ENCODE measurements at places on chromosomes 2 and 18.

GRCh38 chr2:9205486-9205885 lies 1.1 kb upstream of the ASAP2 start:
- no peak for DNase-seq

DNA sequence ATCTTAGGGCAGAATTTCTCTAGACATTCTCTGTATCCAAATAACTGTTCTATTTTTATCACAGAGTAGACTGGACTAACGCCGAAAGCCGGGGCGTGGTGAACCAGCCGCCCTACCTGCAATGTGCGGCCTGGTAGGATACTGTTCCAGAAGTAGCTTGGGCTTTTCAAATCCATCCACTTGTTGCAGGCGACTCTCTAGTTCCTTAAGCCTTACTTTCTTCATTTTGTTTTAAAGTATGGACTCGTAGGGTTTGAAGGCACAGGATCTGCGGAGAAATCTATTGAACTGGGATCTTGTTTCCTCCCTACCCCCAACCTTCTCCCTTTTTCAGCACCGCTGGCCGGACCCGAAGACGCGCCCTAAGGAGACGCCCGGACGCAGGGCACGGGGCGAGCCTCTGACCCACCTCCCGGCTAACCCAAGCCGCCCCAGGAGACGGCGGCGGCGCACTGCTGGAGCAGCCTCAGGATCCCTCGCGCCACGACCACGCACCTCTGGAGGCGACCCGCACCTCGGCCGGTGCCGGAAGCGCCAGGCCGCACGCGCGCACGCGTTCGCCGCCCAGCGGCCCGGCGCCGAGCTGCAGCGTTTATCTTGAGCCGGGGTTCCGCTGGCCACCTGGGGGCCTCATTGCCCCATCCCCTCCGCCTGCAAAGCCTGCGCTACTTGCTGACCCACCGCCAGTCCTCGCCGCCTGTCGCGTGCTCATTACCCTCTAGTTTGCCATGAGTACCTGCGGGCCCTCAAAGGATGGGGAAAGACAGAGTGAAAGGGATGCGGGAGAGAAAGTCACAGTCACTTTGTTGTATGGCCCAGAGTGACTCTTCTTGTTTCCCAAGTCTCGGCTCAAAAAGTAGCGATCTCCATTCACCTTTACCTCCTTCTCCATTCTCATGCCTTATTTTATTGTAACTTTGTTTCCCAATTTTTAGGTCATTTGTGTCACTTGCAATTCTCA lies at the start of gene METTL5:
Gene METTL5, minus strand, starts transcription at position 533 of the 961 bp plus-strand sequence. Its CDS starts 308 bp downstream, at position 225.
- peak; percentile 57 for DNase-seq

- no peak for DNase-seq
Observed at GRCh38 chr2:45968946-45969584, 317.6 kb downstream of the PRKCE start.

DNA sequence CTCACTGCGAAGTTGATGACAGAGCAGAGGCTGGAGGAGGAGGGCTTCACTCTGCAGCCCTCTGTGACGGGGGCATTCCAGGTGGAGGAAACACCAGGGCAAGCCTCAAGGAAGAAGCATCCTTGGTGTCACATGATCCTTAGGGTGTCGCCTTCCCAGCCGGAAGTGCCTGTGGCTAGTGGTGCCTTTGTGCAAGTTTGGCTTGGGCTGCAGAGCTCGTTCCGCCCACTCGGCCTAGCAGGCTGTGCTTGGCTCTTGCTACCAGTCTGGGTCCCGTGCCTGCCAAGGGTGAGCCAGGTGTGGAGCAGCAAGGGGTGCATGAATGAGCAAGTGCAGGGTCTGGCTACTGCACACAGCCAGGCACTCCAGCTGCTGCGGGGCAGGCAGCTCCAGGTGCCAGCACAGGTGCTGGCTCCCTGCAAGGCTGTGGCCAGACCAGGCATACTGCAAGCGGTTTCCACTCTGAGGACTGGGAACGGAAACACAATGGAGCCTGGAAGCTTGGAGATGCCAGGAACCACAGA lies 325.3 kb upstream of the SMIM21 start:
- no peak for DNase-seq

DNA sequence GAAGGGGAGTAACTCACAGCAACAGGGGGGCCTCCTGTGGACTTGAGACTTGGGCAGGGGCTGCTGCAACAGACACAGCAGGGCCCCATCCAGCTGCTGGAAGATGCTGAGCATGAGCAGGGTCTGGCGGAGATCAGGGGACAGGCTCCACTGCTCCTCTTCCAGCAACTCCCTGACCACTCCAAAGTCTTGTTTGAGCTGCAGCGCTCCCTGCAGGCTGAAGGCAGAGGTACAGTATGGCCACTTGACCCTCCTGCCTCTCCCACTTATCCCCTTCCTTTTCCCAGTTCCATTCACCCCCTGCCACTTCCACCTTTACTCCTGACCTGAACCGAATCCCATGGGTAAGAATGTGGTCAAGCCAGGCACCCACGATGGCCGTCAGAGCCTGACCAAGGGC lies 2.4 kb upstream of the MRPL53 start:
- DNase-seq: no peak

GRCh38 chr2:29060441-29060840 lies 13.9 kb downstream of the PCARE start:
- no peak for DNase-seq

- DNase-seq: no peak
Observed at GRCh38 chr2:72917138-72917876, at the start of gene EMX1. Gene EMX1 (plus strand): TSS chr2:72917519. CDS start chr2:72917853, 334 bp downstream.

GRCh38 chr2:99150706-99151105 lies 4.0 kb downstream of the TSGA10 start:
- DNase-seq: no peak

GRCh38 chr2:172334988-172335387 lies 92.4 kb upstream of the ITGA6 start:
- DNase-seq: no peak

DNA sequence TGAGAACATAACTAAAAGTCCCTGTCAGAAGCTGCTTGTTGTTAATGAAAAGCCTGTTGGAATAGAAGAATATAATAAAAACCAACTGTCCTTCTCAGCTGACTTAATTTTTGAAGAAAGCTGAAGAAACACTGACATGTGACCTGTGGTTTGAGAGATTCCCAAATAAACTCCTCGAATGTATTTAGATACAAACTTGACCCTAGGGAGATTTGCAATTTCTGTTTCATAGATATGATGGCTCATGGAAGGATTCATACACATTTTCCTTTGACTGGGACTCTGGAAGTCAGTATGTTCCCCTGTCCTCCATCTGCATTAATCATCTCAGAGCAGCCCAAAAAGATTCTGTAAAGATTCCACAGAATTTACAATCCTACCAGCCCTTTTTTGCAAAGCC lies 195.1 kb downstream of the TMEM247 start:
- no peak for DNase-seq

- DNase-seq: no peak
Observed at GRCh38 chr2:224377751-224378700, 23.9 kb downstream of the FAM124B start.

GRCh38 chr2:137924019-137924418 lies 40.3 kb upstream of the HNMT start:
- no peak for DNase-seq

- no peak for DNase-seq
Observed at GRCh38 chr18:76765649-76766048, 56.7 kb upstream of the ZNF236 start.

DNA sequence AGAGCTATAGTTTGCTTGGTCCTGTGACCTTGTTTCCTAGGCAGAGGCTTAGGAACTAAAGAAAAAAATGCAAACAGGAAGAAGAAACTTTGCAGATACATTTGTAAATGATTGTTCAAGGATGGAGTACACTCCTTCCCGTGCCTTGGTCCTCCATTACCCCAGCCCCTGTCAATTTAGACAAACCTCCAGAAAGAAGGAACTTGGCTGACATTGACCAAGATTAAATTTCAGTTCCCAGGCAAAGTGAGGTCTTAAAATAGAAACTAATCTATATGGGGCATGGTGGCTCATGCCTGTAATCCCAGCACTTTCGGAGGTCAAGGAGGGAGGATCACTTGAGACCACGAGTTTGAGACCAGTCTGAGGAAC lies 179.9 kb upstream of the FN1 start:
- no peak for DNase-seq
